Gastrocnemius medialis (tissue), 4 donors: ENCODE measurements at places on chromosomes 5 and 9. TPM values are rescaled to one million over a fixed set of nuclear protein-coding genes. Genes with fewer than 3 reads are reported as not detected.

Gene ANGPTL2
- total RNA-seq = 9.1 TPM

Gene DPP7
- total RNA-seq = 36.9 TPM

Gene GABRA1
- total RNA-seq = not detected

Gene TAS2R1
- not detected for total RNA-seq

Gene KIF27
- total RNA-seq = 2.4 TPM

Gene PDE8B
- total RNA-seq = 0.71 TPM

DNA sequence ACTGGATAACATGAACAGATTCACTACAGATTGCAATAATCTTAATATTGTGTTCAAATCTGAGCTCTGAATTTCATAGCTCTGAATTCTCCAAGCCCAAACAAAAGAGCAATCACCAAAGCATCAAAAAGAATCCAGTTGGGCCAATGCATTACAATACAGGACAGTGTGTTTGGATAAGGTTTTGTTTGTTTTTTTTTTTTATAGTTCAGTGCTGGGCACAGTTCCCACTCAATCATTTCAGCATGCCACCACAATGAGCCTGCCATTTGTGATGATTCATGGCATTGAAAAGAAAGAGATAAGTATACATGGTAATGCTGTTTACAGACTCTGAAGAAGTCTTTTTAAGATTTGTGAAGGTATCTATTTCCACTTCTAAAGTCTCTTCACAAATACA, 1.7 kb upstream of the HTR1A start:
- no peak overlapping the region for H3K27ac ChIP-seq
- no peak for DNase-seq
- peaks cover 29% of the 10 kb centered on the region for H3K27me3 ChIP-seq
- H3K4me3 ChIP-seq = no peak overlapping the region
- H3K36me3 ChIP-seq = no peaks in the 10 kb centered on the region

DNA sequence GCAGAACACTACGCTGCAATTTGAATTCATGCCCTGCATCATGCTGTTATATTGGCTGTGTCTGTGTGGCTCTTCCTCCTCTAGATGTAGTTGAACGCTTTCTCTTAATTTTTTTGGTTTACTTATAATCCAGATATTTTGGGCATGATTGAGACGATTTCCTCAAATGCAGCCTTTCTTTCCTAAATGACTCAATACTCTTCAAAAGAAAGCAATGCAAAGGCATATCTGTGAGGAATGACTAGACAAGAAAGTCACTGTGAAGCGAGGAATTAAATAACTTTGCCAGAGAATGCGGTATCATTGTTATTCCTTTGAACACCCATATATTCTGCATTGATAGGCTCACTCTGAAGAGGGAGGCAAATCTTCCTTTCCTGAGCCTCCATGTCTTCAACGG, 152.8 kb downstream of the YIPF5 start:
- no peak overlapping the region for H3K4me3 ChIP-seq
- no peaks in the 10 kb centered on the region for H3K4me1 ChIP-seq
- DNase-seq = no peak
- no peaks in the 10 kb centered on the region for H3K36me3 ChIP-seq
- H3K27ac ChIP-seq = no peak overlapping the region

DNA sequence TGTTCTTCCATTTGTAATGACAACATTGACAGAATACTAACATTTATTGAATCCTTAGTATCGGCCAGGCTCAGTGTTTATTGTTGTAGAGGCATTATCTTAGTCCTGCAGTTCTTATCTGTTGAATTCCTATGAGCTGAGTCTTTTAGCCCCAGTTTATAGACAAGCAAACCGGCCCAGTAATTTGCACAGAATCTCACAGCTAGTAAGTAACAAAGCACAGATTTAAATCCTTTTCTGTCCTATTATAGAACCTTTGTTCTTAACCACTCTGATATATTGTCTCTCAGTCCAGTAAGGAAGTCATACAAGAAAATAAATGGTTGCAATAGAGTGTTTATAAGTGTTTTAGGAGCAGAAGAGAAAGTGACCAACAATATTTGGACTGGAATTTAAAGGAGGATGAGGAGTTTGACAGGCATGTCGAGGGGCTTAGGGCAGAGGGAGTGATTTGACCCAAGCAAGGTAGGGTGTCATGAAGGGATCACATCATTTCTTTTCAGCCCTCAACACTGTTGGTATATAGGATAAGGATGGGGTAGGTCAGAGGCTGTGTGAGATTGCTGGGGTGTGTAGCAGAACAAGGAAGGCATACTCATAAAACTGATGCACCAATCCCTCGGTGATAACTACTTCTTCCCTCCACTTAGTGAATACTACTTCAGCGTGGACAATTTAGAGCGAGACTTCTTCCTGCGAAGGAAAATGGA, 39.5 kb downstream of the LARP1 start:
- no peaks in the 10 kb centered on the region for H3K27me3 ChIP-seq
- H3K36me3 ChIP-seq = peaks cover 60% of the 10 kb centered on the region
- no peak for DNase-seq

- no peaks in the 10 kb centered on the region for H3K36me3 ChIP-seq
- peaks cover 40% of the 10 kb centered on the region for H3K4me1 ChIP-seq
- no peaks in the 10 kb centered on the region for H3K27me3 ChIP-seq
- no peak for DNase-seq
- peak overlapping the region; percentile 79 for H3K4me3 ChIP-seq
- H3K27ac ChIP-seq = peak overlapping the region; percentile 95
Measured at GRCh38 chr9:95005278-95006143, 279.0 kb downstream of the AOPEP start.

DNA sequence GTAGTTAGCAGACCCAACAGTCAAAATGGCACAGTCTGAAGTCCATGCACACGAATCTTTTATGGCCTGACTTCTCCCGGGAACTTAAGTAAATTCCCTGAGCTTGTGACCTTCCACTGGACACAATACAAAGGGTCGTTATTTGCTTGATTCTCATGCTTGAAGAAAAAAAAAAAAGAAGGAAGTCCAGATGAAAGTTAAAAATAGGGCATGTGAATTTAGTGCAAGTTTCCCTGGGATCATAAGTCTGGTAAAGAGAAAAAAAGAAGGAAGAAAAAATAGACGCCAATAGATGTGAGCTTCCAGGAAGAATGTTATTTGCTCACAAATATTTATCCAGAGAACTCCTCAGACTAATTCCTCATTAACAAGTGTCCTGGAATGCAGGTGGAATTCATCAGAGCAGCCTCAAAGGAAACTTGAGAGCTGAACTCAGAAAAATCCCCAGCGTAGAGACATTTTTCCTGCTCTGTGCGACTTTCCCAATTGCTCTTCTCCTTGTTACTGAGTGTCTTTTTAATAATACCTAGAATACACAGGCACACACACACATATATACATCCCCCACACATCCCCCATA, 616.3 kb downstream of the EBF1 start:
- no peaks in the 10 kb centered on the region for H3K27me3 ChIP-seq
- no peaks in the 10 kb centered on the region for H3K36me3 ChIP-seq
- no peak for DNase-seq
- H3K4me3 ChIP-seq = no peak overlapping the region
- peak overlapping the region; percentile 62 for H3K27ac ChIP-seq
- no peaks in the 10 kb centered on the region for H3K4me1 ChIP-seq

GRCh38 chr9:110175275-110175968, 32.5 kb downstream of the C9orf152 start:
- no peak overlapping the region for H3K27ac ChIP-seq
- H3K4me1 ChIP-seq = no peaks in the 10 kb centered on the region

GRCh38 chr5:139898981-139899380, 103.4 kb downstream of the PSD2 start:
- no peaks in the 10 kb centered on the region for H3K27me3 ChIP-seq
- H3K27ac ChIP-seq = no peak overlapping the region
- no peaks in the 10 kb centered on the region for H3K36me3 ChIP-seq

- H3K27ac ChIP-seq = peak overlapping the region; percentile 70
- peaks cover 22% of the 10 kb centered on the region for H3K4me1 ChIP-seq
- no peaks in the 10 kb centered on the region for H3K27me3 ChIP-seq
- H3K36me3 ChIP-seq = no peaks in the 10 kb centered on the region
- peak overlapping the region; percentile 95 for H3K4me3 ChIP-seq
Measured at GRCh38 chr9:112751056-112751795, 666 bp downstream of the SNX30 start.

DNA sequence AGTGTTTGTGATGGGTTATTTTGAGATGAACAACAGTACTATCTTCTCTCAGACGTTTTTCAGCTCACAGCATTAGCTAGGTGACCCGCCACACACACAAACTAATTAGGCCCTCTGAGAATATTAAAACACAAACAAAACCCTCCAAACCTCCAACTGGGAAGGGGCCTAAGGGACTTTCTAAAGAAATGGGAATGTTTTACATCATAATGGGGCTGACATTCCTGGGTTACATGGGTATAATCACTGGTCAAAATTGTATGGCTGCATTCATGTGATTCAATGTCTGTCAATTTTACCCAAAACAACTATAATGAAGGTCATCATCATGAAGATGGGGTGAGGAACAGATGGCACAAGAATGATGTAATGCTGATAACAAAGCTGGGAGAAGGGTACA, 59.6 kb downstream of the SPTLC1 start:
- no peaks in the 10 kb centered on the region for H3K36me3 ChIP-seq
- H3K27ac ChIP-seq = no peak overlapping the region
- H3K4me1 ChIP-seq = no peaks in the 10 kb centered on the region

DNA sequence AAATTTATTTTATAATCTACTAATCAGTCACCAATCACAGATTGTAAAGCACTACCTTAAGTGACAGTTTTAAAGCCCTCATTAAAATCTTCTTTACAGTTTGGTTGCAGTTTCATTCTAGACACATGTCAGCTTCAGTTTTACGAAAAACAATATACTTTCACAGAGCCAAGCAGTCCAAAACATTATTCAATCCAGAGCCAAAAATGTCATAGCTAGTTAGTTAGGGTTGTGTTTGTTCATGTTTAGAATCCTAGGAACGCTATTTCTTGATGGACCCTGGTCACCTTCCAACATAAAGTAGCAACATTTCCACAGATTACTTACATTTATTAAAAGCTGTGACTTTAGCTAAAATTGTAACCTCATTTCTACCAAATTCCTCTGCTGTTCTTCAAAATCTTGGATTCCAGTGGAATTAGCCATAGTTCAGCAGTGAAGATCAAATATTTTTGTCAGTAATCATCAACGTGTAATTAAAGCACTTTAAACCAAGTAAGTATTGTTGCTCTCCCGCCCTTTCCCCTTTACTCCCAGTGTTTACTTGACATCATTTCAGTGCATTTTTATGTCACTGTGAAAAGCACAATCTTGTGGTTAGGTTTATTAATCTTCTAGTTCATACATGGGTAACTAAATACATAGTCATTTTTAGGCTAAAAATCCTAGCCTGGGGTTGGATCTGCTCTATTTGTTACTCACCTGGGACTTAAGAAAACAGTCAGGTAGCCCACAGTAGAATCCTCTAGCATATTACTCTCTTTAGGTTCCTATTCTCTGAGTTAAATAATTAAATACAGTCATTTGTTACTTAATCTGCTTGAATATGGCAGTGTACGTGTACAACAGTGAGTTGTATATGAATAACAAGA, 74.3 kb downstream of the NIPBL start:
- peaks cover 47% of the 10 kb centered on the region for H3K4me1 ChIP-seq
- no peak overlapping the region for H3K4me3 ChIP-seq
- H3K27me3 ChIP-seq = no peaks in the 10 kb centered on the region
- H3K36me3 ChIP-seq = no peaks in the 10 kb centered on the region

DNA sequence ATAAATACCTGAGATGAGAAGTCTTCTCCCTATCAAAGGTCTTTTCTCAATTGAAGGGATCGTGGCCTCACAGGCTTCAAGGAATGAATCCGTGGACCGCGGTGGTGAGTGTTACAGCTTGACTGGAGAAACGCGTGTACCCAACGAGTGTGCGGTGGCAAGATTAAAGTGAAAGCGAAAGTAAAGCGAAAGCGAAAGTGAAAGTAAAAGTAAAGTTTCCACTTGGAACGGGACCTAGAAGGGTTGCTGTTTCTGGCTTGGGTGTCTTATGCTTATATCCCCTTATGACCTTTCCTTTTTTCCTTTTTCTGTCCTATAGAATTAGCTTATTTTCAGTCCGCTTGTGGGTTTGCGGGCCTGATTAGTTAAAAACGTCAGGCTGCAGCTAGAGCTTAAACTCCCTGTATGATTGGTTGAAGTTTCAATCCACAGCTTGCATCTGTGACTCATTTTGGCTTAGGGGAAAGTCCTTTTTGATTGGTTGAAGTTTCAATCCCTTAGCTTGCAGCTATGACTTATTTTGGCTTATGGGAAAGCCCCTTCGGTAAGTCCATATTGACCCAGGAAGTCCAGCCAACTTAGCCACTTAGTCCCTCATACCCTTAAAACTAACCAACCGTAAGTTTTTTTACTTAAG, 924.3 kb upstream of the CDH10 start:
- H3K27ac ChIP-seq = no peak overlapping the region
- H3K36me3 ChIP-seq = no peaks in the 10 kb centered on the region

- no peak for DNase-seq
- H3K27me3 ChIP-seq = no peaks in the 10 kb centered on the region
- H3K4me1 ChIP-seq = no peaks in the 10 kb centered on the region
- no peak overlapping the region for H3K4me3 ChIP-seq
Measured at GRCh38 chr9:108241384-108242073, 614.3 kb downstream of the ACTL7B start.

DNA sequence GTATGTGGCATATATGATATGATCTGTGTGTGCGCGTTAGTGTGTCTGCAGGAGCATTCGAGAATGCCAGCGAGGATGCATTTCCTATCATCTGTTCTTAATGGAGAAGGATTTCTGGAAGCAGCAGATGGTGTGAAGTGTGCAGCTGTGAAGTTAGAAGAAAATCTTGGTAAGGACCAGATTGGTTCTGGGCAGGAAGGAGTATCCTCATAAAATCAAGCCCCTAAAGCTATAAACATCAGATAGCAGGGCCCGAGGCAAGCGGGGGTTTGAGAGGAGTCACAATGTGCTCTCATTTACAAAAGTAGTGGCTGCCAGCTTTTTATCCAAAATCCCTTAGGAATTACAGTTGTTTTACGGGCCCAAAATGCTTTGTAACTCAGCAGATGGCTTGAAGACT, 40.0 kb downstream of the DAPK1 start:
- H3K27ac ChIP-seq = no peak overlapping the region
- H3K27me3 ChIP-seq = no peaks in the 10 kb centered on the region
- no peaks in the 10 kb centered on the region for H3K36me3 ChIP-seq
- H3K4me1 ChIP-seq = no peaks in the 10 kb centered on the region
- H3K4me3 ChIP-seq = no peak overlapping the region

- no peak for DNase-seq
- no peaks in the 10 kb centered on the region for H3K36me3 ChIP-seq
- no peak overlapping the region for H3K4me3 ChIP-seq
- no peak overlapping the region for H3K27ac ChIP-seq
- H3K4me1 ChIP-seq = no peaks in the 10 kb centered on the region
Measured at GRCh38 chr9:120737416-120738165, 23.3 kb upstream of the MEGF9 start.

- no peaks in the 10 kb centered on the region for H3K27me3 ChIP-seq
- no peak overlapping the region for H3K27ac ChIP-seq
- no peak overlapping the region for H3K4me3 ChIP-seq
- DNase-seq = no peak
Measured at GRCh38 chr9:120175031-120175430, 404.9 kb downstream of the CDK5RAP2 start.

- no peaks in the 10 kb centered on the region for H3K4me1 ChIP-seq
- no peak overlapping the region for H3K27ac ChIP-seq
- no peaks in the 10 kb centered on the region for H3K27me3 ChIP-seq
- H3K4me3 ChIP-seq = no peak overlapping the region
Measured at GRCh38 chr5:81495286-81495685, 101.4 kb upstream of the ACOT12 start.
